Nephron progenitor cell (in vitro differentiated cells): ENCODE measurements at places on chromosomes 5 and 9.

DNA sequence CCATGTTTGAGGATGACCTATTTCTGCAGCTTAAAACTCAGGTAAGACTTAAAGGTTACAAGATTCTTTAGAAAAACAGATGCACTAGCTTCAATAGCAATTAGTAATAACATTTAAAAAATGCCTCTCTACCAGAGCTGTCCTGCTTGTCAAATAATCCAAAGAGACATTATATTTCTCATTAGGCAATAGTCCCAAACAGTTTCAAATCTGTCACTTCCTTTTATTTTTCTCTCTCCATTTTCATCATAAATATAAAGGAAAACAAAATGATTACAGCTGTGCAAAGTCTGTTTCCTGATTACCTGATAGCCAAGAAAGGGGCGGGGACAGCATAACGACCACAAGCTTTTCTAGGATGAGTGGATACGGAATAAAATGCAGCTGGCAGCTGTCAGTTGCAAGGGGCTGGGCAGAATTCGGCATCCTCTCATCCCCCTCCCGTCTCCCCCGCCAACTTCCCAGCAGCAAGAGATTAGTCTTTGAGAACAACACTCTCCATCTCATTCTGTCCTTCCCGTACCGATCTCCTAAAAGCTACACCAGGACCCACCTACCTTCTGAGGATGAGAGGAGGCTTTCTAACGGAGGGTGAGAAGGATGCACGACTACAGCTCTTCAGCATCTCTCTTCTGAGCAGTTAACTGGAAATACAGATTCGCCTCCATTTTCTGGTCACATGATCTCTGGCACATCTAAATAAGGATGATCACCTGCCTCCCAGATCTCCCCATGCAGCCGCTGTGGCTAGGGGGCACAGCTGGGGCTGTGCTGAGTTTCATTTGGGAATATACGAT lies 72.5 kb upstream of the PCA3 start:
- DNase-seq = peak; percentile 10

- DNase-seq = no peak
These were observed 42.2 kb downstream of the GPR107 start for GRCh38 chr9:130095872-130096271.

DNA sequence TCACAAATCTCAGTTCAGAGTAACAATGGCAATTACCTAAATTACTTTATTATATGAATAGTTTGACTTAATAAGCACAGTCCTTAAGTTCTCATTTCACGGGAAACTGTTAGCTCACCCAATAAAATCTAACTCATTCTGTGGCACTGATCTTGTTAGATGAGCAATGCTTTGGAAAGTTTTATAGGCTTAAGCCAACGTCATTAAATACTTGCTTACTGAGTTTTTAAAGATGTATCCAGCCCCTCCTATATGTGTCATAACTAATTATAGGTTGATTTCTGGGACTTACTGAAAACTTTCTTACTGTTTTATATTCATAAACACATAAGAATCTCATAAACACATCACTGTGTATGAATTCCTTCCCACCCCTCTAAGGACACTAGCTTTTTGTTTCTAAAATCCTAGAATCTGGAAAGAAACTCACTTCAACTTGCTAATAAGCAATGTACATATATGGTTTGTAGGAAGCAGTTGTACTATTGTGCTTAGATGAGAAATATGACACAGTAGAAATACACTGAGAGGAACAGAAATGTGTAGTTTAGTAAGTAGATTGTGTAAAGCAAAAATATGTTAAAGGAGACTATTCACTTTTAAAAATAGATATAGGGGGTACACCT lies 14.1 kb upstream of the MARCOL start:
- no peak for DNase-seq

GRCh38 chr9:76654051-76654461 lies 110.2 kb upstream of the PCA3 start:
- no peak for DNase-seq
